Urinary bladder (tissue), 4 donors: ENCODE measurements at places on chromosomes 1 and 21. TPM values are rescaled to one million over a fixed set of nuclear protein-coding genes. Genes with fewer than 3 reads are reported as not detected.

- DNase-seq: no peak
Observed at GRCh38 chr21:45542242-45542666, at the start of gene SLC19A1. SLC19A1 (minus strand) TSS chr21:45542440; CDS start chr21:45537959, 4,481 bp downstream.

GRCh38 chr1:53763461-53763860, 24.5 kb upstream of the GLIS1 start:
- no peak for DNase-seq

GRCh38 chr1:115325874-115326273, 12.2 kb downstream of the NGF start:
- DNase-seq: no peak

DNA sequence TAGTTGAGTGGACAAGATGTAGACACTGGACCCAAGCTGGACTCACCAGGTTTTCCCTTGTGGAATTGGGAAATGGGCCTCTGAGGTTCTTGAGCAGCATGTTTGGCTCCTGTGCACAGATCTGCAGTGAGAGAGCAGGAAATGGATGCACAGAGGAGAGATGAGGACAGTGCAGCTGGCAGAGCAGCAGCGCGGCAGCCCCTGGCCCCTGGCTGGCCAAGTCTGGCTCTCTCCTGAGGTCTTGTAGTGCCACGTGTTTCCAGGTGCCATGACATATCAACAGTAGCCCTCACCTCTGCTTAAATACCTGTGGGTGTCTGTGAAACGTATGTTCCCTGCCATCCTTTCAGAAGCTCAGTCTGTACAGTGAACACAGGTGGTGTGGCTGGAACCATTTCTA, 19.2 kb upstream of the BCL10 start:
- no peak for DNase-seq

- DNase-seq: no peak
Observed at GRCh38 chr1:45930258-45931150, 127.1 kb downstream of the MAST2 start.

- DNase-seq: no peak
Observed at GRCh38 chr1:246805135-246805716, 81.0 kb downstream of the SCCPDH start.

- no peak for DNase-seq
Observed at GRCh38 chr1:236083650-236084385, 18.9 kb upstream of the NID1 start.

DNA sequence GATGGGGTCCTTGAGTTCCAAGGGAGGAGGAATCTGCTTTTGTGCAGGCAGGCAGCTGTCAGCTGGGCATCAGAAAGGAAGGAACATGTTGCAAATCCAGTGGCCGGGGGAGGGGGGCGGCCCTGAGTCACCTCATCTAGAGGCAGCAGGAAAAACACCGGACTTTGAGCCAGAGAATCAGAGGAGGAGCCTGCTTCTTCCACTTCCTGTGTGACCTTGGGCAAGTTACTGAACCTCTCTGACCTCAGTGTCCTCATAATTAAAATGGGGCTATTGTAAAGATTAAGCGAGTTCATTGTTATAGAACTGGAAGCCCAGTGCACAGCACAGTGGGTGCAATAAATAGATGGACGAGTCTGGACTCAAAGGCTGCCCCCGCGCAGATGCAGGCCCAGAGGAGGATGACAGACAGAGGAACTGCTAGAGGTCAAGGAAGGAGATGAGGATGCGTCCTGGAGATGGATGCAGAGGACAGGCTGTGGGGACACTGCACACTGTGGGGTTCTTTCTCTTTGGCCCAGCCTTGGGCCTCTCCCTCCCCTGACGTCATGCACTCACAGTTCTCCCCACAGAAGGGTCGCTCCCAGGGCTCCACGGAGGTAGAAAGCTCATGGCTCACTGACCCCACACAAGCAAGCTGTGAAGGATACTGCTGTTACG, 714.3 kb downstream of the MATN1 start:
- DNase-seq: no peak

VWA5B1 gene
- total RNA-seq: 0.58 TPM

PLEKHO1 gene
- total RNA-seq: 49.9 TPM

CD48 gene
- total RNA-seq: 7.0 TPM

UBL4B gene
- not detected for total RNA-seq
